GM23338 (cell line): ENCODE measurements at places on chromosomes 7 and 10.

- DNase-seq, result no peak
Measured at GRCh38 chr7:144717720-144718119, 118.1 kb downstream of the TPK1 start.

GRCh38 chr7:109696723-109697122 is 1127.0 kb downstream of the DNAJB9 start:
- no peak for DNase-seq

- DNase-seq, result peak; percentile 59
Measured at GRCh38 chr7:18086165-18087025, 58.7 kb upstream of the PRPS1L1 start.

DNA sequence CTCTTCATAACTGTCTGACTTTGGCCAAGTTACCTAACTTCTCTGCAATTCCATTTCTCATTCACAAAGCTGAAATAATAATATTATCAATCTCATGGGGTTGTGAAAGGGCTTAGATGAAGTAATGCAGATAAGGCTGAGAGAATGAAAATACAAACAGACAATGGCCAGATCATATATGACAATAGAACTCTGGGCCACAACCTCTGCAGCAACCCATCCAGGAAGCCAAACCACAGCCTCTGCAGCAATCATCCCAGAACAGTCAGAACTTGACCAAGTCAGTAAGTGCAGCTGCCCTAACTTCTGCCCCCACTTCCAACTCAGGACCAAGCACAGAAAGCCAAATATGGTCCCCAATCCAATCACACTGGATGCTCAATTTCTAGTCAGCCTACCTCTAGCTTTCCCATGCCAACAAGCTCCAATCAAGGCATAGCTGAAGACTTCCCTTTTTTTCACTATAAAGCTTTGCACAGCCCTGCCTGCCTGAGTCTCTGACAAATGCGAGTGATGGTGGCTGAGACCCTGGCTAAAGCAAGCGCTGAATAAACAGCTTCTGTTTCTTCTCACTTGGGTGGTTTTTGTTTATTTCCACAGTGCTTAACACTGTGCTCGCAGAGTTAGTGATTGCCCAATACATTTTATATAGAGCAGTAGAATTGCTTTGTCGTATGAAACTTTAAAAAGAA is 34.8 kb upstream of the TNPO3 start:
- DNase-seq, result no peak

- no peak for DNase-seq
Measured at GRCh38 chr10:35884657-35885071, 242.6 kb upstream of the FZD8 start.
